ENCODE measurements at places on chromosomes 1 and 21.

DNA sequence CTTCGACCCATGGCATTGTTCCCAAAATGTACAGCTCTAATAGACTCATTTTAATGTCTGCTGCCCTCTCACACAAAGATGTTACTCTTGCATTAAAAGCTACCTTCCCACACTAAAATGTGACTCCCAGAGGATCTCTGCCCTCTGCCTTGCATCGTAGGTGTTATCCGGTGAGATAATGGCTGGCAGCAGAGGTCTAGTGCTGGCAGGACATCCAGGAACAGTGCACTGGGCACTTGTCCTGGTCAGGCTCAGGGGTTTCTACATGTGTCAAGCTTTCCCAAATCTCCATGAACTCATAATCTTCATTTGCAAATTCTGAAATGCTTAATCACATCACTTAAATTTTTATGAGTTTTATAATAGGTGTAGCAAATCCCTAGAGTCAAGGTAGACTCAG is 310.6 kb downstream of the LRRIQ3 start:
- DNase-seq: no peak

- DNase-seq: no peak
Observed at GRCh38 chr1:20682571-20683236, 21.5 kb upstream of the DDOST start.

DNA sequence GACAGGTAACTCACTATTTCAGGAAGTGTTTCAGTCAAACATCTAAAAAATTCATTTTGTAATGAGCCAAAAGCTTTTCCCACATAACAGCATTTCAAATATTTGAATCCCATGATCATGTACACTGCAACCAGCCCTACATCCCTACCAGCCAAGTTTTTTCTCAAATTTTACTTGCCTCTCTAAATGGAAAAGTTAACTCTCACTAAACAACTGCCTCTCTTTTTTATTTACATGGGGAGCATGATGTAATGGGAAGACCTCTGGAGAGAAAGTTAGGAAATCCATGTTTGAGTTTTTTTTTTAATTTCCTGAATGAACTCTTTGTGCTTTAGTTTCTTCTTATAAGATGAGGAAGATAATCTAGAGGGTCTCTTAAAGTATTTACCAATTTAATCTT is 70.5 kb downstream of the TTLL7 start:
- no peak for DNase-seq

DNA sequence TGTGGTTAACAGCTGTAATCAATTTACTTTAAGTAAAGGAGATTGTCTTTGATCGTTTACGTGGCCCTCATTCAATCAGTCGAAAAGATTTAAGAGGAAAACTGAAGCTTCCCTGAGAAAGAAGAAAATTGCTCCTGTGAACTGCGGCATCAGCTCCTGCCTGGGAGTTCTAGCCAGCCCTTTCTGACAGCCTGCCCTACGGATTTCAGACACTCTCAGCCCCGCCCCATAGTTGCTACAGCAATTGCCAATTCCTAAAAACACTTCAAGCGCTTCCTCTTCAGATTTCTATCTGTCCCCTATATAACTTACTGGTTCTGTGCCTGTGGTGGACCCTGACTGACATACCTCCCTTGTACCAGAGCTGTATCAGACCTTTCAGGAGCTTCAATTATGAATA is 277.6 kb downstream of the DSCAM start:
- DNase-seq: no peak

DNA sequence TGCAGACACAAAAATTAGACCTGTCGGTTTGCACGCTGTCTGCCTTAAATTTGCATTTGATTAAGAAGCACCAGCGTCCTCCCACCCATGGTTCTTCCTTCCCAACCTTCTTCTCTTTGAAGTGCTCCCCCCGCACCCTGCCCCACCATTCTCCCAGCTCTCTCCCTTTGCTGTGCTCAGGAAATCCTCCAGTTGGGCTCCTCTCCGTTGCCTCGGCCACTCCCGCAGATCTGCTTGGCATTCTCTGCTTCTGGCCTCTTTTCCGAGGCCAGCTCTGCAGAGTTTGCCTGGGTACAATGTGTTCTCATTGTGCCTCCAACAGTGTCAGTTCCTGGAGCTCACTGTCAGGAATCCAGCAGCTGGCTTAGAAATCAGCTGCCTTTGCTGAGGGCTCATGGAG is 126.1 kb downstream of the NAV1 start:
- no peak for DNase-seq

GRCh38 chr1:24771574-24771973 is 26.3 kb downstream of the CLIC4 start:
- no peak for DNase-seq

GRCh38 chr1:234519506-234519905 is 40.5 kb upstream of the TARBP1 start:
- no peak for DNase-seq
